ENCODE measurements at places on chromosomes 4 and X. TPM values are rescaled to one million over a fixed set of nuclear protein-coding genes. Genes with fewer than 3 reads are reported as not detected.

CNOT6L gene
- total RNA-seq = 108 TPM

GPM6B gene
- total RNA-seq = not detected

DNA sequence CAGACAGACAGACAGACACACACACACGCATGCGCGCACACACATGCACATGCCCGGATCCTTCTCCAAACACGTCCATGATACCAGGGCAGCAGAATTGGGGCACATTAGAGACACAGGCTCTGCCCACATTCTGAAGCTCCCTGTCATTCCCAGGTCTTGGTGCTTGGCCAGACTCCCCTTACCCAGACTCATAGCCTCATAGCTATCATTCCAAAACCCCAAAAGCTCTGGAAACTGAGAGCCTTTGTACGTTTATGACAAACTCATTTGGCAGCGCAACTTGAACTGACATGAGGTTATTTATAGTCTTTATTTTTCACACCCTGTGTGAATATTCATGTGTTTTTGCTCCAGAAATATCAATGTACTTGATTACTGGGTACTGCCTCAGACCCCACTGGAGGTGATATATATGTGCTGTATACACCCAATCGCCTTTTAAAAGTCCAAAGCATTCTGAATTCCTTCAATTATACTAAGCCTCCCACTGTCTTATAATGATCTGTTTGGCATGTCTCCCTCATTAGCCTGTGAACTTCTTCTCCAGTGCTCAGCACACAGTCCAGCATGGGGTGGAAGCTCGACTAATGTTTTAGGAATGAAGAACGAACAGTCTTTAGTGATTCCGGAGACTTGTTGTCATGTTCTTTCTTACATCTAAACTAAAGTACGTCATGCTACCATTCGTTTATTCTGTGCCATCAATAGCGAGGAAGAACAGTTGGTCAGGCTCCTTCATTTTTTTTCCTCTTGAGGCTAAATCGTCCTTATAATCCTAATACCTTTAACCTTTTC is 45.0 kb downstream of the RTL9 start:
- H3K27me3 ChIP-seq = peaks cover 5% of the 10 kb centered on the region
- H3K36me3 ChIP-seq = no peaks in the 10 kb centered on the region
- H3K4me3 ChIP-seq = no peak overlapping the region
- no peaks in the 10 kb centered on the region for H3K4me1 ChIP-seq
- DNase-seq = no peak

DNA sequence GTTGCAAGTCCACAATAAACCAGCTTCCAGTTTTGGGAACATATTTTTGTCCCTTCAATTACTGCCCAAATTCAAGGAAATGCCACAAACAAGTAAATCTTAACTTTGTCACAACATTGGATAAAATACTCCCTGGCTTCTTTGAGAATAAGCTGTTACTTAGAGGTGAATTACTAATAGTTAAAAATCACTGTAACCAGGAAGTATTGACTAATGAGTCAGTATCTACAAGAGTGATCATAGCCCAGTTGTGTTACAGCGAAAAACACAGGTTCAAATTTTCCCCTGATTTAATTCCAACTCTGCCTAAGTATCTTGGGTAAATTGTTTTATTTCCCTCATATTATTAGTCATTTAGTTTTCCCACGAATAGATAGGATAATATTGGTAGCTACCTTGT is 291.2 kb upstream of the PPARGC1A start:
- H3K4me1 ChIP-seq = no peaks in the 10 kb centered on the region
- H3K27ac ChIP-seq = no peak overlapping the region
- no peaks in the 10 kb centered on the region for H3K27me3 ChIP-seq
- H3K36me3 ChIP-seq = no peaks in the 10 kb centered on the region

- no peak for DNase-seq
- H3K4me1 ChIP-seq = peaks cover 2% of the 10 kb centered on the region
- H3K27ac ChIP-seq = no peak overlapping the region
- H3K36me3 ChIP-seq = no peaks in the 10 kb centered on the region
Measured at GRCh38 chr4:106690487-106690886, 321.9 kb upstream of the GIMD1 start.

GRCh38 chr4:90118527-90119195 is 8.5 kb upstream of the CCSER1 start:
- peaks cover 3% of the 10 kb centered on the region for H3K27me3 ChIP-seq
- H3K36me3 ChIP-seq = no peaks in the 10 kb centered on the region
- H3K27ac ChIP-seq = no peak overlapping the region
- no peak overlapping the region for H3K4me3 ChIP-seq

Data from activated CD4-positive, alpha-beta T cell treated with anti-CD3 and anti-CD28 coated beads, Interleukin-2, amount 10 ng/mL, durations not matched to agents 24 days and 14 days (primary cell).